ENCODE measurements at places on chromosomes 12 and 14.

- no peak for DNase-seq
Measured at GRCh38 chr12:95574799-95575452, 23.6 kb upstream of the USP44 start.

GRCh38 chr14:29446971-29447370 is 480.7 kb downstream of the PRKD1 start:
- DNase-seq, result no peak

DNA sequence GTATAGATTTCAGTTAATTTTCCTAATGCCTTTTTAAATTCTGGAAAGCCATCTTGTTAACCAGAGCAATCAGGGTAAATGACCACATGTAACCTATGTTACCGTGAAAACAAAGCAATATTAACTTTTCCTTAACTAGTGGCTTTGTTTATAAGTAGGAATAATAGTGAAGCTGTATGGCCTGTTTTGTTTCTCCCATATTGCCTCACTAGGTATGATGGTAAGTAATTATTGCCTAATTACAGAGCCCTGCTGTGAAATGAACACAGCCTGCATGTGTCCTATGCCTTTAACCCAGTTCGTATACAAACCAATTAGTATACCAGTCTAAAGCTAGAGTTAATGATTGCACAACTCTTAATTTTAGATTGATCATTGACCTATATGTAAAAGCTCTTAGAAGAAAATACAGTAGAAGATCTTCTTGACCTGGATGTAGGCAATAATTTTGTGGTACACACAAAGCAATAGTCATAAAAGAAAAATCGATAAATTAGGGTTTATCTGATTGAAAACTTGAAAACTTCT is 249.9 kb downstream of the CCDC91 start:
- DNase-seq, result no peak

DNA sequence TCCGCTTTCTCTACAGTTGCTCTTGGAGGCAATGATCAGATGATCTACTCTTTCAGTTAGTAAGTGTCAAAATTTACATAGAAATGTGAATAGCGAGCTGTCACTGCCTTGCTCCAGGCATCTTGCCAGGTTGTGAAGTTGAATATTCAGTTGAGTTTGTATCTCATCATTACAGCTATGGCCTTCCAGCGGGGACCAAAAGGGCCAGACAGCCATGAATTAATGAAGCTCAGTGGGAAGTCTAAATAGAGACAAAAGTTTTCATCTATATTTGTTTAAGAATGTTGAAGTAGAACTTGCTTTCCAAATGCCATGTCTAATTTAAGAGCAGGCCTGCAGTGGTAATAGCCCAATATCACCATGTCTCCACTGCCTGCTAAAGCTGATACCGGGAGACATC is 387.8 kb downstream of the FLRT2 start:
- no peak for DNase-seq

- DNase-seq, result no peak
Measured at GRCh38 chr12:117161460-117162166, 28.7 kb downstream of the FBXO21 start.

GRCh38 chr14:69789118-69789640 is 7.9 kb downstream of the SLC10A1 start:
- no peak for DNase-seq

DNA sequence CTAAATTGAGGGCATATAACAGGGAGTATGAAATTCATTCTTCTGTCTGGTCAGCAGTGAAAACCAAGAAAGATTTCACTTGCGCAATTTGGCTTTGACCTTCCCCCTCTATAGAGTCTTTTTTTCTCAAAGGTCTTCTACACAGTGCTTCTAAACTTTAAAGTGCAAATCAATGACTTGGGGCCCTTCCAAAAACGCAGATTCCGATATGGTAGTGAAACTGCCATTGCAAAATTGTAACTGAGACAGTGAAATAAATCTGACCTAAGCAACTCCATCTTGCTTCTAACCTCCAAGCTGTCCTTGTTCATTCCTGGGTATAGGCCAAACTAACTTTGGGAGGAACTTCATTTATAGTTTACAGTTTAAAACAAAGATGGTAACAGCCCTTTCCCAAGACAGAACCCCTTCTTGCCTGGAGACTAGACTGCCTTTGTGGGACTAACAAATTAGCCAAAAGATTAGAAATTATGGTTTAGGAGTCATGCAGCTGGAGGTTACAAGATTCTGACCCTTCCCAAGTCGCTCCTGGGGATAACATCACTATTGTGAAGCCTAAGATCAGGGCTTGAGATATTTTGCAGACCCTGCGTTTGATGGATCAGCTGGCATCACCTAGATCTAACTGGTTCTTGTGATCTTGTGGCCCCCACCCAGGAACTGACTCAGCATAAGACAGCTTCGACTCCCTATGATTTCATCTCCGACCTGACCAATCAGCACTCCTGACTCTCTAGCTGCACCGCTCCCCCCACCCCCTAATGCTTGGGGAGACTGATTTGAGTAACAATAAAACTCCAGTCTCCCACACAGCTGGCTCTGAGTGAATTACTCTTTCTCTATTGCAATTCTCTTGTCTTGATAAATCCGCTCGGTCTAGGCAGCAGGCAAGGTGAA is 5.0 kb downstream of the SLC25A21 start:
- no peak for DNase-seq

DNA sequence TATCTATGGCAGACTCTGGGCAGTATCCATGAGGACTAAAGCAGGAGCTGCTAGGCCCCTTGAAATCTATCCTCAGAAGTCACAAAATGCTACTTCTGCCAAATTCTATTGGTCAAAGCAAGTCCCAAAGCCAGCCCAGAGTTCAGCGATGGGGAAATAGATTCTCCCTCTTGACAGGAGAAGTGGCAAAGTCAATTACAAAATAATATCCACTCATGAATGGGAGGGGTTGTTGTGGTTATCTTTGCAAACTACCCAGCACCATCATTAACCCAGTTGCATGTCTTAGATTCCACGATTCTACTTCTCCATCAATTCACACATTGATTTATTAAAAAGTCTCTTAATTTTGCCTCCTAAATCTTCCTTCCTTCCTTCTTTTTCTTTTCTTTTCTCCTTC is 30.7 kb upstream of the STXBP6 start:
- DNase-seq, result no peak

- DNase-seq, result no peak
Measured at GRCh38 chr12:18864900-18865561, 127.1 kb downstream of the CAPZA3 start.
